ENCODE measurements at places on chromosomes 1 and 21. TPM values are rescaled to one million over a fixed set of nuclear protein-coding genes. Genes with fewer than 3 reads are reported as not detected.

KRTAP11-1 gene
- not detected for total RNA-seq

ILDR2 gene
- total RNA-seq, result 5.7 TPM

KRTAP12-3 gene
- not detected for total RNA-seq

TSSK3 gene
- total RNA-seq, result 0.60 TPM

CHD5 gene
- 0.44 TPM for total RNA-seq

DNA sequence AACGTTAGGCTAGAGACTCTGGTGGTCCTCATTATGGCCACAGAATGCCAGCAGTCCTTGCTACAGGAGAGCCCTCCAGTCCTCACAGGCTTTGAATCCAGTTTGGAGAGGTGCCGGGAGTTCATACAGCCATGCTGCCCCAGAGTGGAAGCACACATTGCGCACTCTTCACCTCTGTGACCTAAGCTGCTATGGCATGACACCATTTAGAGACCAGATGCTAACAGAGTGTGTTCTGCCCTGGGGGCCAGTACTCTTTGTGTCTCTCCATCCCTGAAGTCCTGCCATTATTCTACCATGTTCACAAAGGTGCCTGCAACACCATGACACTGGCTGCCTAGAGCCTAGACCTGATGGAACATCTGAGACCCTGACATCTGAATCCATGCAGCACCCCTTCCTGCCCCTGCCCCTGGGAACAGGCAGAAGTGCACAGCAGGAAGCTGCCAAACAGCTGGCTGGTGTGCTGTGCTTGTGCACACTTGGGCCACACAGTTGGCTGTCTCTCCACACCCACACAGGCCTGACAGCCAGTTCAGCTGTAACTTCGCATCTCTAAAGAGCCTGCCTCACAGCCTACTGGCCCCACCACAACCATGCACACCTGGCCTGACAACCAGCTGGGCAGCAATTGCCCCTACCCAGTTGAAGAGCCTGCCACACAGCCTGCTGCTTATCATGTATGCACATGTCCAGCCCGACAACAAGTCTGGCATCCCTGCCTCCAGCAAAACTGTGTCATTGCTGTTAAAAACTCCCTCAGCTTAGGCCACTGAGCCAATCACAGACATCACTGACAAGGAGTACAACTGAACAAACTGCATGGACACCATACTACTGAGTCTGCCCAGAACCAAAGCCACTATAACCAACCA lies 49.1 kb downstream of the MCOLN2 start:
- H3K27me3 ChIP-seq, result no peaks in the 10 kb centered on the region
- peaks cover 14% of the 10 kb centered on the region for H3K4me1 ChIP-seq
- no peak overlapping the region for H3K4me3 ChIP-seq
- DNase-seq, result no peak
- peaks cover 41% of the 10 kb centered on the region for H3K36me3 ChIP-seq

GRCh38 chr1:171898941-171899340 lies 57.6 kb downstream of the DNM3 start:
- H3K4me3 ChIP-seq, result no peak overlapping the region
- no peak overlapping the region for H3K27ac ChIP-seq
- DNase-seq, result no peak
- peaks cover 2% of the 10 kb centered on the region for H3K36me3 ChIP-seq

GRCh38 chr1:204621396-204621795 lies 64.1 kb downstream of the LRRN2 start:
- no peaks in the 10 kb centered on the region for H3K27me3 ChIP-seq
- H3K36me3 ChIP-seq, result no peaks in the 10 kb centered on the region
- H3K4me3 ChIP-seq, result no peak overlapping the region
- DNase-seq, result no peak
- H3K4me1 ChIP-seq, result no peaks in the 10 kb centered on the region
- no peak overlapping the region for H3K27ac ChIP-seq

GRCh38 chr1:40925834-40926410 lies 53.6 kb upstream of the CTPS1 start:
- H3K4me3 ChIP-seq, result no peak overlapping the region
- DNase-seq, result no peak
- no peaks in the 10 kb centered on the region for H3K36me3 ChIP-seq
- no peak overlapping the region for H3K27ac ChIP-seq
- H3K27me3 ChIP-seq, result peaks cover 5% of the 10 kb centered on the region
- H3K4me1 ChIP-seq, result peaks cover 1% of the 10 kb centered on the region

DNA sequence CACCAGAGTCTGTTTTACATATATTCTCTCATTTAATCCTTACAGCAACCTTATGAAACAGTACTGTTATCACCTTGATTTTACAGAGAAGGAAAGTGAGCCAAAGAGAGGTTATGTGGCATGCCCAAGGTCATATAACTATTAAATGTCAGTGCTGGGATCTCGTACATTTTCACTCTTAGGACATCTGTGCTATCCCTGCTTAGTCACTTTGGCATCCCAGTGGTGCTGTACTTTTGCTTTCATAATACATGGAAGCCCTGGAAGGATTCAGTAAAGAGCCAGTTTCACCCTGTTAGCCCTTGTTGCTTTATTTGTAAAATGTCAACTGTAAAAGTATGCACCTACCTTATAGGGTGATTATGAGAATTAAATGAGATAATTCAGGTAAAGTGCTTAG lies 104.4 kb downstream of the NFIA start:
- H3K4me3 ChIP-seq, result no peak overlapping the region
- no peaks in the 10 kb centered on the region for H3K27me3 ChIP-seq
- no peaks in the 10 kb centered on the region for H3K36me3 ChIP-seq
- H3K4me1 ChIP-seq, result no peaks in the 10 kb centered on the region
- no peak for DNase-seq

DNA sequence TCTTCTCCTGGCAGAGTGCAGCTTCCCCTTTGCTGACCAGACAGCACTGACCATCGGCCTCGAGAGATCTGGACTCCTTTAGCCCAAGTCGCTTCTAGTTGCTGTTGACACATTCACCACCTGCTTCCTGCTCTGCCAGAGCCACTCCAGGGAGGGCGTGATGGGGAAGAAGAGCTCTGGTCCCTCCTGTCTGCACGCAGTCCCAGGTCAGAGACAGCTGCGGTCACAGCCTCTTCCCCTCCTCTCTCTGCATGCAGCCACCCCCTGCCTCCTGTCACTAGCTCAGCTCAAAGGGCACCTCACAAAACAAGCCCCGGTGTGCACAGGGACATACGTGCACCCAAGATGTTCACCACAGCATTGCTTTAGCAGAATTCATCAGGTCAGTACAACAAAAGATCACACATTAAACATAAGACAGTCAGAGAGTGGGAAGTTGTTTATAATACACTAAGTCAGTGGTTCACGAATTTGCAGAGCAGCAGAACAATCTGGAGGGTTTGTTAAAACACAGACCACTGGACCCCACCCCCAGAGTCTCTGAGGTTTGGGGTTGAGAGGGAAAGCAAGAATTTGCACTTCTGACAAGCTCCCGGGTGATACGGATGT lies 132.9 kb downstream of the SYF2 start:
- peaks cover 72% of the 10 kb centered on the region for H3K4me1 ChIP-seq
- H3K27ac ChIP-seq, result peak overlapping the region; percentile 71
- H3K36me3 ChIP-seq, result peaks cover 14% of the 10 kb centered on the region

DNA sequence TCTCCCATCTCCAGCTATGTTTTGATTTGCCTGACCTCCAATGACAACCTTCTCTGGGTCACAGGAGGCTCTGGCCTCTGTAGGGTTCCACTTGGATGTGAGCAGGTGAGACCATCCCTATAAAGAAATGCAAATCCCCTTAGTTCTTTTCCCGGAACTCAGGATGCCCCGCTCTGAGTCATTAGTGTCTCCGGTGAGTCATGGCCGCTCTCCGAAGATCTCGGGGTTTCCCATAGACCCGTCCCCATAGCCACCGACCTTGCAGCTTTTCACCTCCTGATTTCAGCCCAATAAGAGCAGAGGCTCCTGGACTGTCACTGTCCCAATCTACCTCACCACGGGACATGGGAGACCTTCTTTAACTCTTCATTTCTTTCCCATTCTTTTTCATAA lies 98.2 kb downstream of the PGBD5 start:
- H3K27ac ChIP-seq, result peak overlapping the region; percentile 1
- DNase-seq, result peak; percentile 14
- H3K36me3 ChIP-seq, result no peaks in the 10 kb centered on the region
- peaks cover 4% of the 10 kb centered on the region for H3K4me1 ChIP-seq

- no peaks in the 10 kb centered on the region for H3K4me1 ChIP-seq
- peaks cover 11% of the 10 kb centered on the region for H3K36me3 ChIP-seq
- no peak overlapping the region for H3K4me3 ChIP-seq
- H3K27ac ChIP-seq, result no peak overlapping the region
- no peak for DNase-seq
These were observed 523.4 kb downstream of the PTBP2 start for GRCh38 chr1:97245026-97245425.

- no peaks in the 10 kb centered on the region for H3K27me3 ChIP-seq
- H3K4me3 ChIP-seq, result peak overlapping the region; percentile 78
- H3K36me3 ChIP-seq, result peaks cover 19% of the 10 kb centered on the region
- no peak for DNase-seq
- peak overlapping the region; percentile 94 for H3K27ac ChIP-seq
- H3K4me1 ChIP-seq, result peaks cover 90% of the 10 kb centered on the region
These were observed 6.3 kb upstream of the CHI3L2 start for GRCh38 chr1:111221276-111221632.

DNA sequence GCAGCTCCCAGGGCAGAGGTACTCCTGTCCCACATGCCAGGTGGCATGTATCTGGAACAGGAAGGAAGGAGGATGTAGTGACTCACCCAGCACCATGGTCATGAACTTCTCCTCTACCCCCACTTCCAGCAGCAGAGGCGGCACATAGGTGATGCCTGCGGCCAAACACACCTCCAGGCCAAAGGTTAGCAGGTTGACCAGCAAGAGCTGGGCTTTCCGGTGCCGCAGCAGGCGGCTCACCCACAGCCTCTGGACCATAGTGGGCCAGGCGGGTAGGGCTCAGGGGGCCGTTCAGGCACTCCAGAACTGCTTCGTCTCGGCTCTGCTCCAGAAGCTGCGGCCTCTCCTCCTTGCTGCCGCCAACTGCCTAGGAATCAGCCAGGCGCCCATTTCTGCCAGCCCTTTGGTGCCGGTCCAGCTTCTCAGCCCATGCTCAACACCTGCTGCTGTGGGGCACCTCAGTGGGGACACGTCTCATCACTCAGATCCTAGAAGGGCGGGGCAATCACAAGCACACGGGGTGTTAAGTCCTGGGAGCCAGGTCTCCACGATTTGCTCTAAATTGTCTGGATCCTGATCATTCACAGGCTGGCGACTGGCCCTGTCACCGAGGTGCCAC lies 15.8 kb downstream of the SLC45A3 start:
- peaks cover 10% of the 10 kb centered on the region for H3K27me3 ChIP-seq
- no peak overlapping the region for H3K4me3 ChIP-seq
- H3K27ac ChIP-seq, result no peak overlapping the region
- no peak for DNase-seq
- H3K4me1 ChIP-seq, result peaks cover 11% of the 10 kb centered on the region
- H3K36me3 ChIP-seq, result no peaks in the 10 kb centered on the region

DNA sequence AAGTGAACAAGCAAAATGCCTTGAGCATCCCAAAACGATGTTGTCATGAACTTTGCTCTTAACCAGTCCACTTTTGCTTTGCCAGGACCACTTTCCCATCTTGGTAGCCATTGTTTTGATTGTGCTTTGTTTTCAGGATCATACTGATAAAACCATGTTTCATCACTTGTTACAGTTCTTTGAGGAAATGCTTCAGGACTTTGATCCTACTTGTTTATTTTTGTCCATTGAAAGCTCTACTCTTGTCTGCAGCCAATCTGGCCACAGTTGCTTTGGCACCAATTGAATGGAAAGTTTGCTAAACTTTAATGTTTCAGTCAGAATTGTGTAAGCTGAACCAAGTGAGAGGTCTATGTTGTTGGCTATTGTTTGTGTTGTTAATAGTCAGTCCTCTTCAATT lies 12.8 kb downstream of the PLPPR4 start:
- peaks cover 4% of the 10 kb centered on the region for H3K27me3 ChIP-seq
- DNase-seq, result no peak
- H3K27ac ChIP-seq, result no peak overlapping the region

- no peak within 1 kb of the TSS for H3K27ac ChIP-seq
- H3K4me1 ChIP-seq, result peaks cover 2% of the 10 kb centered on the region
- H3K36me3 ChIP-seq, result no peaks in the 10 kb centered on the region
- no peak for DNase-seq
- H3K27me3 ChIP-seq, result peaks cover 3% of the 10 kb centered on the region
- H3K4me3 ChIP-seq, result no peak within 1 kb of the TSS
These were observed at the start of gene IGFN1 for GRCh38 chr1:201190624-201191051. IGFN1 (plus strand) TSS chr1:201190824; CDS start chr1:201193294, 2,470 bp downstream.

DNA sequence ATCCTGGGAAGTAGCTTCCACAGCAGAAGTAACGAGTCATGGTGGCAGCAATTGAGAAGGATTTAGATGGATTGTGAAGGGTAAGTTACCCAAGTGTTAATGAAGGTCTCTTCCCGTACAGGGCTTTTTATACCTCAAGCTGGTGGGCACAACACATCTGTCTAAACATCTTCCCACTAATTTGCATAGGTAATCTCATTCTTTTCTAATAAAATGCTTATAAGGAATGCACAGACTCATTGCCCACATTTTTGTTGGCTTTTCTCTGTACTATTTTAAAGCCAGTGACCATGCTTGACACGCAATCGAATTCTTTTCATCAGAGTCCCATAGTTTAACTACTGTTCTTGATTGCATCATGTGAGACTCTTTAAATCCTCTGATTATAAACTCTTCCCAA lies at the start of gene KRTAP7-1:
Gene KRTAP7-1 (minus strand): TSS at position 101 of the 400 bp plus-strand sequence. CDS start 61 bp downstream, at position 40.
- H3K4me1 ChIP-seq, result no peaks in the 10 kb centered on the region
- no peak within 1 kb of the TSS for H3K27ac ChIP-seq
- no peak within 1 kb of the TSS for H3K4me3 ChIP-seq
- H3K36me3 ChIP-seq, result no peaks in the 10 kb centered on the region

DNA sequence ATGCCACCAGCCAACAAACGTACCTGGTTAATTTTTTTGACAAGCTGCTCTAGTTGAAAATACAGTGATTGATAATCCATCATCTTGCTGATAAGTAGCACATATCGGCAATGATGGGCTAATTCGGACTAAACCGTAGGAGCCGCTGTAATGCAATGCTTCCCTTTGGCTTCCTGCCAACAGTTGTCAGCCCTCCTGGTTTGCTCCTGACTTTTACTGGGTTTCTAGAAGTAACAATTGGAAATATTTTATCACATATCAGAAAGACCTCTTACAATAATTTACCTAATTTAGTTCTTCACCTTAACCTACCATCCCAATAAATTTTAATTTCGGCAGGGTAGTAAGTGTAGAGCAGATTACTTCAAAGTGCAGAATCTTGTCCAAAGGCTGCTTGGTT lies 148.5 kb downstream of the DHRS3 start:
- H3K4me1 ChIP-seq, result peaks cover 80% of the 10 kb centered on the region
- H3K27me3 ChIP-seq, result no peaks in the 10 kb centered on the region
- no peak overlapping the region for H3K4me3 ChIP-seq
- H3K36me3 ChIP-seq, result peaks cover 72% of the 10 kb centered on the region
- peak overlapping the region; percentile 80 for H3K27ac ChIP-seq
- no peak for DNase-seq

DNA sequence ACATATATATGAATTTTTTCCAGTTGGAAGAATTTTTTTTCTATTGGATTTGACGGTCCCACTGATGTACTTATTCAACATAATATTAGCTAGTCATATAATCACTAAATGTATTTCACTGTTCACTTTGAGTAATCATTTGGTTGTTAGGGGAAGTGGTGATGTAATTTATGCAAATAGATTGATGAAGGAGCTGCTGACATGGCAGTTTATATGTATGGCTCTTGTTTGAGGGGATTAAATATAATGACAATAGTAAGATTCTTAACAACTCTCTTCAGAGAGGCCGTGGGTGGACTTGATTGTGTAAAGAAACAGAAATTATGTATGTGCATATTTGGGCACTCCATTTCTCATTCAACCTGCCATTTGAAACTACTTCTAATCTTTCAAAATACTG lies 653.6 kb upstream of the ADGRL4 start:
- no peaks in the 10 kb centered on the region for H3K36me3 ChIP-seq
- H3K27me3 ChIP-seq, result no peaks in the 10 kb centered on the region
- no peaks in the 10 kb centered on the region for H3K4me1 ChIP-seq
- H3K27ac ChIP-seq, result no peak overlapping the region

- H3K4me1 ChIP-seq, result no peaks in the 10 kb centered on the region
- DNase-seq, result no peak
- no peak overlapping the region for H3K27ac ChIP-seq
- H3K4me3 ChIP-seq, result no peak overlapping the region
- H3K27me3 ChIP-seq, result no peaks in the 10 kb centered on the region
These were observed 125.8 kb downstream of the KAZN start for GRCh38 chr1:14724246-14724645.
